ENCODE measurements at places on chromosomes 13 and 19.

DNA sequence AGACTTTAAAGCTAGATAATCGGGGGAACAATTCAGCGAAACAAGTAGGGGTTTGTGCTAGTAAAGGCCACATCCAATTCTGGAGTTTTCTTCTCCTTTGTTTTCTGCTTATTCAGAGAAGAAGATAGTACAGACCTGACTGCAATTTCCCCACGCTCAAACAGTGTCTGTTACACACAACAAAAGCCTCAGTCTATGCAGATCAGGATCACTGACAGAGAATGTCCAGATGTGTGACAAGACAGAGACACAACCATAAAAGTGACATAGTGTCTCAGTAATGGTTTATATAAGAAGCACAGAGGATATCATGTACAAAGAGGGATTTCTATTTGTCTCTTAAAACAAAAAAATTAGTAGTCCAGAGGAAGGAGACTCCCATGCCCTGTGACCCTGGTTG lies 70.7 kb upstream of the GTF3A start:
- DNase-seq = no peak

GRCh38 chr13:67128136-67128535 lies 102.0 kb downstream of the PCDH9 start:
- DNase-seq = no peak

DNA sequence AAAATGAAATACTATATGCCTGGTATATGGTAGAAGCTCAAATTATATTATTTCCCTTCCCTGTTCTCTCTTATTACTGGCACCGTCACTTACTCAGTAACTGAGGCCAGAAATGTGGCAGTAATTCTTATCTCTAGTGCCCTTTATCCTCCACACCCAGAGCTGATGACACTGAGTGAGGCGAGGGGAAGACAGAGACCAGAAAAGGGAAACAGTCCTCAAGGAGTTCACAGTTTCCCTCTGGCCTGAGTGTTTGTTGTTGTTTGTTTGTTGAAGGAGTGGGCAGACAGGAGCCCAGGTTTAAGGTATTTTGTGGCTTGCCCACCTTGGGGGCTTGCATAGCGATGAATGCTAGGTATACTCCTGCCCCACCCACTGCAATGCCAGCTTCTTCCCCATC lies 101.5 kb upstream of the FNDC3A start:
- no peak for DNase-seq

- peak; percentile 29 for DNase-seq
Measured at GRCh38 chr13:25980255-25980654, 71.6 kb downstream of the SHISA2 start.

DNA sequence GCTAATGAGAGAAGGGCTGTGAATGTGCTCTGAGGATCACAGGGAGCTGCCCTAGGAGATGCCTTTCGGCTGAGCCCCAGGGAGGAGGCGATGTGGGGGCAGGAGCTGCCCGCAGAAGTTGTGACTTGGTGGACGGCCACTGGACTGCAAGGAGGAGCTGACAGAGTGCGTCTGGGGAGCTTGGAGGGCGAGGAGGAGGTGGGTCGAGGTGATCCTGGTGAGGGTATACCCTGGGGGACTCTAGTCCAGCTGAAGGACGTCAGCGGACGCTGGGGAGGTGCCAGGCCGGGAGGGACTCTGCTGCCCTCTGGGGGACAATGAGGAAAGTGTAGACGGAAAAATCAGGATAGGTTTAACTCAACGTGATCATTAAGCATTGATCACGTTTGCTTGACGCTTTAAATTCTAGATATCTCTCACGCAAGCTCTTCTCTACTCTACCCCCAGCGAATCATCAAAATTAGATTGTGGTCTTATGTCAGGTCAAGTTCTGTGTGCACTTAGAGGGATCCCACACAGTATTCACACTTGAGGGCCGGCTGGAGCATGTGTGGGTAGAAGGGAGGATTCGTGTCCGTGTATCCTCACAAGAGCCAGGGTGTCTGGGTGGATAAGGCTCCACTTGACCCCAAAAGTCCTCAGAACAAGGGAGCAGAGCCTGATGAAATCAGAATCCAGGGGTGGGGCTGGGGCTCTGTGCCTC lies 3.3 kb upstream of the CEACAM7 start:
- DNase-seq = peak; percentile 23

- DNase-seq = peak; percentile 48
Measured at GRCh38 chr19:4059891-4060620, 6.6 kb downstream of the ZBTB7A start.

DNA sequence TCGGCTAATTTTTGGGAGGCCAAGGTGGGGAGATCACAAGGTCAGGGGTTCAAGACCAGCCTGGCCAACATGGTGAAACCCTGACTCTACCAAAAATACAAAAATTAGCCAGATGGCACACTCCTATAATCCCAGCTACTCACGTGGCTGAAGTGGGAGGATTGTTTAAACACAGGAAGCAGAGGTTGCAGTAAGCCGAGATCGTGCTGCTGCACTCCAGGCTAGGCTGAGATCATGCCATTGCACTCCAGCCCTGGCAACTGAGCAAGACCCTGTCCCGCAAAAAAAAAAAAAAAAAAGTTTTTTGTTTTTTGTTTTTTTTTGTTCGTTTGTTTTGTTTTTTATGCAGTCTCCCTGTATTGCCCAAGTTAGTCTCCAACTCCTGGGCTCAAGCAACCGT lies 21.2 kb downstream of the MAST1 start:
- no peak for DNase-seq

- DNase-seq = no peak
Measured at GRCh38 chr19:21321996-21322395, 7.2 kb downstream of the ZNF708 start.

- DNase-seq = no peak
Measured at GRCh38 chr13:99191900-99192399, 8.7 kb upstream of the UBAC2 start.

DNA sequence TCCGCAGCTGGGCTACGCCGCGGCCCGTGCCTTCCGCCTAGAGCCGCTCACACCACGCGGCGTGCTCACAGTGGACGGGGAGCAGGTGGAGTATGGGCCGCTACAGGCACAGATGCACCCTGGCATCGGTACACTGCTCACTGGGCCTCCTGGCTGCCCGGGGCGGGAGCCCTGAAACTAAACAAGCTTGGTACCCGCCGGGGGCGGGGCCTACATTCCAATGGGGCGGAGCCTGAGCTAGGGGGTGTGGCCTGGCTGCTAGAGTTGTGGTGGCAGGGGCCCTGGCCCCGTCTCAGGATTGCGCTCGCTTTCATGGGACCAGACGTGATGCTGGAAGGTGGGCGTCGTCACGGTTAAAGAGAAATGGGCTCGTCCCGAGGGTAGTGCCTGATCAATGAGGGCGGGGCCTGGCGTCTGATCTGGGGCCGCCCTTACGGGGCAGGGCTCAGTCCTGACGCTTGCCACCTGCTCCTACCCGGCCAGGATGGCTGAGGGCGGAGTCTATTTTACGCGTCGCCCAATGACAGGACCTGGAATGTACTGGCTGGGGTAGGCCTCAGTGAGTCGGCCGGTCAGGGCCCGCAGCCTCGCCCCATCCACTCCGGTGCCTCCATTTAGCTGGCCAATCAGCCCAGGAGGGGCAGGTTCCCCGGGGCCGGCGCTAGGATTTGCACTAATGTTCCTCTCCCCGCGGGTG lies 7.4 kb downstream of the DBP start:
- no peak for DNase-seq

DNA sequence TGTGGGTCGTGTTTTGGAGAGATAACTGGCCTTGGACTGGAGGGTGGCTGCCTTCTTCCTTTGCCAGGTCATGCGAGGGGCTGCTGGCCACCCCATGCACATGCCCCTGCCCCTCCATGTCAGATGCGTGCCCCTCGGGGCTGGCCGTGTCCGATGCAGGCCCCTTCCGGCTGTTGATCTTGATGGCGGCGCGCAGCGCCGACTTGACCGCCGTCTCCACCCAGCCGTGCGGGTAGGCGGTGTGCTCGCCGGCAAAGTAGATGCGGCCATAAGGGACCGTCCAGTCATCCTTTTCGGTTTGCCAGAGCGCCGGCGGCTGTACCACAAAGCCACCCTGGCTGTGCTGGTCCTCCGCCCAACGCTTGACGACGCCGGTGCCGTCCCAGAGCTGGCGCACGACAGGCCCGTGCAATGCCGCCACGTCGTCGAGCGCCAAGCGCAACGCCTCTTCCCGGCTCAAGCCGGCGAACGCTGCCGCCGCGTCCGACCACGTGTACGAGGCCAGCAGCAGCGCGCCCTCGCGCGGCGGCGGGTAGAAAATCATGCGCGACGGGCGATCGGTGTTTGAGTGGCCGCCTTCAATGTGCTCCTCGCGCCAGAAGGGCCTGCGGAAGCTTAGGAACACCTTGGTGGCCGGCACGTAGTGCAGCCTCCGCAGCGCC lies 6.9 kb downstream of the IL4I1 start:
- peak; percentile 50 for DNase-seq

GRCh38 chr19:8054169-8054568 lies 1.6 kb downstream of the CCL25 start:
- DNase-seq = no peak

GRCh38 chr19:30666301-30666803 lies 294.2 kb downstream of the ZNF536 start:
- DNase-seq = peak; percentile 64

DNA sequence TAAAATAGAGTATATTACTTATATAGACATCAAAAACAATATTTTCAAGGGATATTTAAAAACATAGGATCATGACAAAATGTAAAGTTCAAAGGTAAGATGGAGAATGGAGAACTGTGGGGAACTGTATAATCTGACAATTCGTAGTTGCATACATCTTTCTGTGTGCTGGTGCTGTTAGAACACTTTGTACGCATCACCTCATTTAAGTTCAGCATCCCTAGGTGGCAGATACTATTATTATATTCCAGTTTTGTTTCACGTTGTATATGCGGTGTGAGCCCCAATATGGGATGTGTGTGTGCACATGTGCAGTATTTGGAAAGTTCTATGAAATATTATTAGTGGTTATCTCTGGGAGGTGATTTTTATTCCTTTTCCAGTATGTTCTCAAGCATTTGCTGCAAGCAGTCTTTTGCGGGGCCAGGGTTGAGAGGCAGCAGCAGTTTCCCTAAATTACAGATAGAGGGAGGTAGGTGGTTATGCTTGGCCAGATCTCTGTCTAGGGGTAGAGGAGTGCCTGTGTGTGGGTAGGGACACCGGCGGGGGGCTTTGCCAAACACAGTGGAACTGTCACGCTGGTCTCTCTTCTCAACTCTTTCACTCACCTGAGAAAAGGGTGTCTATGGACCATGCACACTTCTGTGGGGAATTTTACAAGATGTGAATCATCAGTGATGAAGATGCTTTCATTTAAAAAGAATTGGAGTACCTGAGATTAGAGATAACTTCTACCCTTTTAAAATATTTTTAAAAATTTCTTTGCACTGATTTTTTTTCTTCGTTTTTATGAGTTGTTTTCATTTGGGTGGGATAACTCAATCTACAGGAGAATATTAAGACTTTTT lies 55.6 kb upstream of the ALOX5AP start:
- peak; percentile 37 for DNase-seq

- no peak for DNase-seq
Measured at GRCh38 chr19:32877977-32878745, 8.6 kb upstream of the SLC7A9 start.

DNA sequence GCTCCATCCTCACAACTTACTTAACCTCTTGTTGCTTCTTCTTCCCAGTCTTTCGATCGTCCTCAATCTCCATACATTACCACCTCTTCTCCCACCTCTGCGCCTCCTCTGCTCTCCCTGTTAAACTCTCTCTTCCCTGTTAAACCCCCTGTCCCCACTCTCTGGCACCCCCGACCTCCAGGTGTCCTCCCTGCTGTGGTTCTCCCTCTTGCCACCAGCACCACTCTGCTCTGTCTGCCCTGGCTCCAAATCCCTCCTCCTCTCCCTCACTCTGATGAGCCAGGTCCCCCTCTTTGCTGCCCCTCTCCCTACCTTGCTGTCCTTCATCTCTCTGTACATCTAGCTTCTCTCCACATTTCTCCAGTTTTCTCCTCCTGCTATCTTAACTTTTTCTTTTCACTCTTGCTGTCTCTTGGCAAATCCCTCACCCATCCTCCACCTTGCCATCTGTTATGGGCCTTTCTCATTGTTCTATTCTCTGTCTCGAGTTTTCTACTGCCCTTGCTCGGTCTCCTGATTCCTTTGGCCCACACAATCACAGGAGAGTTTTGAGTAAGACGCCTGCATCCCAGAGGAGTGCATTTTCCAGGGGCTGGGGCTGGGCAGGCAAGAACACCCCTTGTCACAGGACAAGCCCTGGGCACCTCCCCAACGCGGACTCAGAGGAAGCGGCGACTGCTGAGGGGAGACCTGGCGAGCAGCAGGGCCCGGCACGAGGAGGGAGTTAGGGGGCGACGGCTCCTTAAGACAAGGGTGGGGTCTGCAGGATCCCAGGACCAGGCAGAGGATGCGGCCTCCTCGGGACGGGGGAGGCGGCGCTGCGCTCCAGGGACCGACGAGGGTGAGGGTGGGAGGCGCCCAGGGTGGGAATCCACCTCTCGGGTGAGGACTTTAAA lies 21.4 kb upstream of the ERVV-1 start:
- no peak for DNase-seq
